SK-N-DZ (cell line): ENCODE measurements at places on chromosomes 16 and 17.

DNA sequence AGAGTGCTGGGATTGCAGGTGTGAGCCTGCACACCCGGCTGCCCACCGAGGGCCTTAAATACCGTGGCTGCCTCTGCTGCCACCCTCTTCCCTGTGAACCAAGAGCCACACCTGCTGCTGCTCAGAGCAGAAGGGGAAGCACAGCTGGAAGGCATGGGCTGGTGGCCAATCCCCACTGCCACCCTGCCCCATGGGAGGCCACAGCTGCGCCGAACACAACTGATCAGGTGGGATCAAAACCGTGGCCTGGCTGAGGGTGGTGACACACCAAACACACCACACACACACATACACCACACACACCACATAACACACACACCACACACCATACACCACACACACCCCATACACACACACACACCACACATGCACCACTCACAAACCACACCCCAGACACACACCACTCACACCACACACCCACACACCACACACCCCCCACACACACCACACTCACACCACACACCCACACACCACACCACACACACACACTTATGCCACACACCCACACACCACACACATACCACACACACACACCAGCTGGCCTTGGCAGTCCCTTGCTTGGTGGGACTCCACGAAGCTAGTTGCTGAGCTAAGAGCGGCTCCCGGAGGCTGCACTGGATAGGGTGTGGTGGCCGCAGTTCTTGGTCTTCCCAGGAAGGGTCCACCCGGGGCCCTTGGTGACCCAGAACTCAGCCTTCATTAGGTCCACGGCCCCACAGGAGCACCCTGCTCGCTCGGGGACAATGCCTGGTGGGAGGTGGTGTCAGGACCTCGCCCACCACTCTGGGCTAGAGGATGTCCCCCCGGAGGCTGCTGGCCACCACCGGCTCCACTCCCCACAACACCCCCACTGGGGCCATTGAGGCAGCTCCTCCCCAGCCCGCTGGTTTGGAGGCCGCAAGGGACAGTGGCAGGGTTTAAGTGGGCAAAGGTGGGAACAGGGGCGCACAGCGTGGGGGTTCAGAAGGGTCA, 14.9 kb downstream of the CEP131 start:
- no peak for DNase-seq

DNA sequence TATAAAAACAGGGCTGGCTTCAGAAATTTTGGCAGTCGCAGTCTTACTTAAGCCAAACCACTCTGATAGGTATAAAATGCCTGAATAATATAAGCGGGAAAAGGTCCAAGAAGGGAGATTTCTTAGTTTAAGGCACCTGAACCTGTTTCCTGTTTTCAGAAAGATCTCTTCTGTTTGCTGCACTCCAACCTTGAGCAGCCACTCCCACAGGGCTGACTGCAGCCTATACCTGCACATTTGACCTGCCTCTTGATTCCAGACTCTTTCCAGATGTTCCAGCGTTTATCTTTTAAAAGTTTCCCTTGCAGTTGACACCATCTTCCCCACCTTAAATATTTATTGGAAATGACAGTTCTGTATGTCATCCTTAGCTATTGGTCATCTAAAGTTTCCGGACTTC, 132.2 kb downstream of the SKAP1 start:
- no peak for DNase-seq

DNA sequence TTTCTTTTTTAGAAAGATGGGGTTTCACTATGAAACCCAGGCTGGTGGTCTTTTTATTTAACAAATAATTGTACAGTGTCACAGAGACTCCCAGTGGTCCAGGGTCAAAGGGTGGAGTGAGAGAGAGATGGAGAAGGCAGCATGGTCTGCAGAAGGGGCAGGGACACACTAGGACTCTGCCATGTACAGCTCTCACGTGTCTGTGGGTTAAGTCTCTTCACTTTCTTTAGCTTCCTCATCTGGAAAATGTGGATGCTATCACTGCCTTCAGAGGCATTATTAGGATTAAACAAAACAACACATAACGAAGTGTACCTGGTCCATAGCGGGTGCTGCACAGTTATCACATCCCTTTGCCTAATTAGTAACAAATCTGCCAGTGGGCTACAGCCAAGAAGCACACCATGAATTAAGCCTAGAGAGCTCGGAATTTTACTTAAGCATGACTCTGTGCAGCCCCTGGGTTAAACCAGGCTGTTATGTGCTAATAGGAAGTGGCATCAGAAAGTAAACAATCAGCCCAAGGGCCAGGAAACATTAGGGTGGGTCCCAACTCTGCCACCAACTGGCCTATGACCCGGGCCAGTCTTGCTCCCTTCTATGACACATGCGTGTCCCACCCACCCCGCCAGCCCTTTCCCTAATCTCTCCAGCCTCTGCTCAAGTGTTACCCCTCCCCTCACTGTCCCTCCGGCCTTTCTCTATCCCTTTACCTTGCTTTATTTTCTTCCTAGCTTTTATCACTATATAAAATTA, 13.9 kb downstream of the TOP3A start:
- DNase-seq: no peak

- DNase-seq: no peak
Measured at GRCh38 chr17:286571-286970, 66.0 kb downstream of the RPH3AL start.

- peak; percentile 23 for DNase-seq
Measured at GRCh38 chr16:78452025-78452555, 352.6 kb downstream of the WWOX start.

DNA sequence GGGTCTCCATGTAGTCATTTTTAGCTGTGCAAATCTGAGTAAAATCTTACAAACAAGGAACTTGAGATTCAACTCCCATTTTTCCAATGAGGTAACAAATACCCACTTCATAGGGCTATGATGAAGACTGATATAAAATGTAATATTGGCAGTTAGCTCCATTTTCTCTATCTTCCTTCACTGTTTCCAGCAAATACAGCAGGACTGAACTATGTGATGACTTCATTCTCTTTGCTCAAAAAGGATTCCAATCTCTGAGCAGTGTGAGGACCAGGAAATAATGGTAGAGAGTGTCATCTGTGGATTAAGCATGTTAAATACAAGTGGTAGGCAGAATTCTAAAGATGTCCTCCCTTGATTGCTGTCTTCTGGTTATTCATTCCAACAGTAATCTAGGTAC, 18.3 kb downstream of the RND2 start:
- DNase-seq: no peak

GRCh38 chr16:80947239-80947638, 59.4 kb downstream of the CMC2 start:
- no peak for DNase-seq

- DNase-seq: no peak
Measured at GRCh38 chr17:9138161-9138717, 116.9 kb downstream of the NTN1 start.

- no peak for DNase-seq
Measured at GRCh38 chr17:48559122-48559839, 14.4 kb upstream of the HOXB2 start.

DNA sequence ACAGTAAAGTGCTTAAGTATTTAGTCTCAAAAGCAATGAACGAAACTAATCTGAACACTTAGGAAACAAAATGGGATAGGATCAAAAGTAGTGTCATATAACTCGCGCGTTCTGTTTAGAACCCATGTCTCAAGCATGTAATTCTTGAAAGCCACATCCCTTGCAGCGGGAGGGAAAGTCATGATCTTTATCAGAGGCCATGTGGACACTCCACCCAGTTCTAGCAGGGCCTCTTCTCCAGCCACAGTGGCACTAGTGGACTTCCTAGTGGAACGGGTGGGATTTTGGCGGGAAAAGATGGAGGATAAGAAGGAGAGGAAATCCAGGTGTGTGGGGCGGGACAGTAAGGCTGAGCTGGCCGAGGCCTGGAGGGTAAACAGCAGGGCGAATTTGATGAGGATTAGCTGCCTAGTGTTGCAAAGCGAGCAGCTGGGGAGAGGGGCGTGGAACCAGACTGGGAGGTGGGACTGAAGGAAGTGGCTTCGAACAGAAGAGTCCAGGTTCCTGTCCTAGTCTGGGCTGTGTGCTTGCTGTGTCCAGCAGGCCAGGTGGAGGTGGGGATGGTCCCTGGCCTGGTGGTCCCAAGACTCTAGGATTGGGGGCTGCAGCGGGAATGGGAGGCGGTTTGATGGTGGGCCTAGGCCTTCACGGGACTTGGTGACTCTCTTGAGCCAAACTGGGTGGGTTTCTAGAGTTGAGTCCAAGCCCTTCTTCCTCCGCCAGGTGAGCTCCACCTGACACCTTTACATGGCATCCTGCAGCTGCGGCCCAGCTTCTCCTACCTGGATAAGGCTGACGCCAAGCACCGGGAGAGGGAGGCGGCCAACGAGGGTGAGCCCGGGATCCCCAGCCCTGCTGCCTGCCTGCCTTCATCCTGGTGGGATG, 15.9 kb downstream of the POLR3E start:
- no peak for DNase-seq

- DNase-seq: no peak
Measured at GRCh38 chr16:78154729-78155461, 55.4 kb downstream of the WWOX start.

- no peak for DNase-seq
Measured at GRCh38 chr16:53612003-53612402, 91.7 kb downstream of the RPGRIP1L start.

DNA sequence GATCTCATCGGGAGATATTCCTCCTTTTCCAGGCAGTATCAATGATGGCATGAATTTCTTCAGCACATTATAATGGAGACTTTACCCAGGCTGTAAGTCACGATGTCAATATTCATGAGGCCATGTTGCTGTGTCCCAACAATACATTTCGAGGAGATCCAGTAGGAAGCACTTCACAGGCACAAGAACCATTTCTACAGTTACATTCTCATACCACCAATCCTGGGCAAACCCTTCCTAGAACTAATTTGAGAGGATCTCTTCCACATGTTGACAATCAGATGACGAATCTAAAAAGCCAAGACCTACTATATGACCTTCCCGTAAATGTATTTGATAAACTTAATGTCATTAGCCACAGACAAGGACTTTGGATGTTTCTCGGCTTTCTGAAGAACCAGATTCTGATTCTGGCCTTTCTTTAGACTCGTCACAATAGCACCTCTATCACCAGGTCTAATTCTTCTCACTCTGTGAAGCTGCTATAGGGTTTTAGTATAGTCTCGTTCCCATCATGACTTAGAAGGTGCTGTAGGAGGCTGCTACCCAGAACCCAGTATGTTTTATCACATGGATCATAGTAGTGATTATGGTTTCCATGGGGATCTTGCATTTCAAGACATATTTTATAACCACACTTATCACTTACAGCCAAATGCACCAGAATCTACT, 40.2 kb downstream of the C16orf87 start:
- peak; percentile 6 for DNase-seq

GRCh38 chr16:29745853-29746345, at the start of gene C16orf54:
Gene C16orf54, minus strand, starts transcription at chr16:29745990. Its CDS starts 1,039 bp downstream, at chr16:29744951.
- no peak for DNase-seq

DNA sequence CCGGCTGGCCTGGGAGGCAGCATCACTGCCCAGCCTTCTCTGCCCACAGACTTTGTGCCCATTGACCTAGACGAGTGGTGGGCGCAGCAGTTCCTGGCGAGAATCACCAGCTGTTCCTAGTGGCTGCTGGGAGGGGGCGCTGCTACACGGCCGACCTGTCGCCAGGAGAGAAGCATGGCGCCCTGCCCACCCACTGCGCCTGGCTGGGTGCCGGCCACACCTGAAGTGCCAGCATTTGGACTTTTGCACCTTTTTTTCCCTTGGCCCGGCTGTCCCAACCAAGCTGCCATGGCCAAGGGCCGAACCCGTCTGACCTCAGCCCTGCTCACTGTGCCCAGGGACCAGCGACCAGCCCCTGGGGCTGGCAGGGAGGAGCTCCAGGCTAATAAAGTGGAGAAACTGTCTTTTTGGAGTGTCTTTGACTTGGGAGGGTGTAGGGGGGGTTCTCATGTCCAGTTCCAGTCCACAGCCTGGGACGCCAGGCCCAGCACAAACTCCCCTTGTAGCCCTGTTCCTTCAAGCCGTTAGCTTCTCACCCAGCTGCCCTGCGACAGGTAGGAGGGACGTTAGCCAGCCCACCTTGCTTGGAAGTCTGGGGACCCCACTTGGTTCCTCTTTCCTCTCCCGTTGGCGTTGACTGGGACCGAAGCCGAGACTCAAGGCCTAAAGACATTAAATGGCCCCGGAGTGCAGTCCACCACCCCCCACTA, 939 bp upstream of the WDR90 start:
- DNase-seq: peak; percentile 56

- DNase-seq: no peak
Measured at GRCh38 chr17:18932360-18933055, 19.5 kb upstream of the SLC5A10 start.

- peak; percentile 75 for DNase-seq
Measured at GRCh38 chr17:63476854-63477479, at the start of gene ACE. Gene ACE, plus strand, starts transcription at chr17:63477061. Its CDS starts 34 bp downstream, at chr17:63477095.

DNA sequence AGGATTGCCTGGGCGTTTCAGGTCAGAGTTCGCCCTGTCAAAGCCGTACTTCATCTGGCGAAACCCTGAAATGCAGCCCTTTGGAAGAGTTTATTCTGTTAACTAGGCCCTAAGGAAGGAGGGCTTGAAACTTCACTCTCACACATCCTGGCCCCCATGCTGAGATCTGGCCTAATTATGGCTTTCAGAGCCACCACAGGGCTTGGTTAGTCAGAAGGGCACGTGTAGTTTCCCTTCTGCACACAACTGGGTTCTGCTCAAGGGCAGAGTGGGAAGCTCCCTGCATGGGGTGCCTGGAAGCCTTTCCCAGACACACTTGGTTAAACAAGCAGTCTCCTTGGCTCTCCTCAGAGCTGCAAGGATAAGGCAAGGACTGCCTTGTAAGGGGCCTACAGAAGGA, 397.3 kb downstream of the SHISA9 start:
- no peak for DNase-seq

DNA sequence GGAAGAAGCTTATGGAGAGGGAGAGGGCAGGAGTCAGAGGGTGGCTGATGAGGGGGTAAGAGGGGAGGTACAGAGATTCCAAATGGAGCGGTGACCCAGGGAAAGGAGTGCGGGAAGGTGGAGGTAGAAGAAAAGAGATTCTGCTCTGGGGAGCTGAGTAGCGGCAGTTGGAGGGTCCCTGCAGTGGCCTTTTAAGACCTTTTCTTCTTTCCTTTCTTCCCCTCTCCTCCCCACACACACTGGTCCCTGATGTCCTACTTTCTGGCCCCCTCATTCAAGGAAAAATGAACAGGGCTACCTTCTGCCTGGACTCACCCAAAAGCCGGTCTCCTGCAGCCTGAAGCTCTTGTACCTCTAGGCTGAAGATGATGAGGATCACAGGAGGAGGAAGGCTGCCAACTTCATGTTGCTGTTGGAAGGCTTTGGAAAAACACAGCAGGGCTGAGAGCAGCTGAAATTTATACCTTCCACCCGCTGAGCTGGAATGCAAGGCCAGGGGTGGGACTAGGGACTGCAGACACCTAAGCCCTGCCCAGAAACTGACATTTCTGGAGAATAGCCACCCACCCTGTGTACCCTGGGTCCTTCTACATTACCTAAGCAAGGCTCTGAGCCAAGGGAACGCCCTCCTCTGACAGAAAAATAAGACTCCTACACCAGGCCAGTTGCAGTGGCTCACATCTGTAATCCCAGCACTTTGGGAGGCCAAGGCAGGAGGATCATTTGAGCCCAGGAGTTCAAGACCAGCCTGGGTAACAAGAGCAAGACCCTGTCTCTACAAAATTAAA, 9.4 kb upstream of the HEATR6 start:
- no peak for DNase-seq

- DNase-seq: no peak
Measured at GRCh38 chr17:12136646-12137045, 116.0 kb downstream of the MAP2K4 start.
